ENCODE measurements at places on chromosomes 3 and 15. TPM values are rescaled to one million over a fixed set of nuclear protein-coding genes. Genes with fewer than 3 reads are reported as not detected.

ZBTB38 gene
- 56.3 TPM for polyA plus RNA-seq

ACTRT3 gene
- not detected for polyA plus RNA-seq

CLDN18 gene
- not detected for polyA plus RNA-seq

ITGA11 gene
- polyA plus RNA-seq, result 0.02 TPM

FAM43A gene
- polyA plus RNA-seq, result 3.5 TPM

CFAP20DC gene
- 0.40 TPM for polyA plus RNA-seq

TIMP4 gene
- polyA plus RNA-seq, result not detected

KLF15 gene
- not detected for polyA plus RNA-seq

ACP3 gene
- polyA plus RNA-seq, result not detected

TARS3 gene
- 10.2 TPM for polyA plus RNA-seq

GOLGA6L7 gene
- not detected for polyA plus RNA-seq

- H3K4me3 ChIP-seq, result no peak overlapping the region
- peaks cover 20% of the 10 kb centered on the region for H3K36me3 ChIP-seq
- no peak for DNase-seq
- no peaks in the 10 kb centered on the region for H3K27me3 ChIP-seq
Observed at GRCh38 chr3:66236281-66236680, 15.5 kb downstream of the SLC25A26 start.

DNA sequence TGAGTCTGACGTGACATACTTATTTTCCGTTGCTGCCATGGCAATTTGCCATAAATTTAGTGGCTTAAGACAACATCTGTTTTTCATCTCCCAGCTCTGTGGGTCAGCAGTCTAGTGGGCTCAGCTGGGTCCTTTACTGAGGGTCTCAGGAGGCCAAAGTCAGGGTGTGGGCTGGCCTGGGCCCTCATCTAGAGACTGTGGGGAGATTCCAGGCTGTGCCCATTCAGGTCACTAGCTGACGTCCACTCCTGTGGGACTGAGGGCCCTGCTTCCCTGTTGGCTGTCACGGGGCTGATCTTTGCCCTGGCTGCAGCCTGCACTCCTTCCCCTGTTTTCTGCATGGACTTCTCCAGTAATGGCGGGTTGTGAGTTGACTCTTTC, 19.1 kb downstream of the FGD5 start:
- H3K27ac ChIP-seq, result no peak overlapping the region
- H3K4me3 ChIP-seq, result no peak overlapping the region
- H3K27me3 ChIP-seq, result peaks cover 2% of the 10 kb centered on the region
- no peaks in the 10 kb centered on the region for H3K36me3 ChIP-seq
- H3K4me1 ChIP-seq, result no peaks in the 10 kb centered on the region
- DNase-seq, result no peak

GRCh38 chr15:34349769-34350168, 6.7 kb downstream of the NUTM1 start:
- H3K27ac ChIP-seq, result no peak overlapping the region
- no peak overlapping the region for H3K4me3 ChIP-seq
- no peak for DNase-seq
- peaks cover 10% of the 10 kb centered on the region for H3K36me3 ChIP-seq

DNA sequence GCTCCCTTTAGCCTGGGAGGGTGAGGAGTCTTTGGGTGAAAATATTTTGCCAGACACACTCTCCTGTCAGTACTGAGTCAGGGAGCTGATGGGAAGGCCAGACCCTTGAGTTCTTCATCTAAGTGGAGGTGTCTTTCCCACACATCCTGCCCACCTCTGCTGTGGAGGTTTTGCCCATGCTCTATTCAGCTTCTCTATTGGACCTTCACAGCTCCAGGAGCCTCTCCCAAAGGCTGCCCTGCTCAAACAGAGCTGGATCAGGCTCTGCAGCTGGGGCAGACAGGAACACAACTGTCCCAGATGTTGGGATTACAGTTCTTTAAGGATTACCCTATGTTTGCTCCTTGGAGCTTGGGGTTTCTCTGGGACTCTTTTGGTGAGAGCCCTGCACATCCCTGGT, 77.9 kb downstream of the SPSB4 start:
- no peaks in the 10 kb centered on the region for H3K27me3 ChIP-seq
- H3K36me3 ChIP-seq, result no peaks in the 10 kb centered on the region
- no peak overlapping the region for H3K4me3 ChIP-seq
- H3K27ac ChIP-seq, result no peak overlapping the region

GRCh38 chr3:57948781-57949242, 59.4 kb upstream of the FLNB start:
- H3K4me3 ChIP-seq, result no peak overlapping the region
- no peaks in the 10 kb centered on the region for H3K36me3 ChIP-seq
- H3K27ac ChIP-seq, result no peak overlapping the region

- H3K27ac ChIP-seq, result no peak overlapping the region
- no peak overlapping the region for H3K4me3 ChIP-seq
- DNase-seq, result no peak
- no peaks in the 10 kb centered on the region for H3K36me3 ChIP-seq
- peaks cover 6% of the 10 kb centered on the region for H3K4me1 ChIP-seq
Observed at GRCh38 chr3:46082849-46083248, 55.6 kb upstream of the XCR1 start.

- H3K36me3 ChIP-seq, result no peaks in the 10 kb centered on the region
- no peaks in the 10 kb centered on the region for H3K4me1 ChIP-seq
- H3K27me3 ChIP-seq, result no peaks in the 10 kb centered on the region
- no peak overlapping the region for H3K27ac ChIP-seq
Observed at GRCh38 chr3:40243056-40243455, 66.5 kb upstream of the EIF1B start.

DNA sequence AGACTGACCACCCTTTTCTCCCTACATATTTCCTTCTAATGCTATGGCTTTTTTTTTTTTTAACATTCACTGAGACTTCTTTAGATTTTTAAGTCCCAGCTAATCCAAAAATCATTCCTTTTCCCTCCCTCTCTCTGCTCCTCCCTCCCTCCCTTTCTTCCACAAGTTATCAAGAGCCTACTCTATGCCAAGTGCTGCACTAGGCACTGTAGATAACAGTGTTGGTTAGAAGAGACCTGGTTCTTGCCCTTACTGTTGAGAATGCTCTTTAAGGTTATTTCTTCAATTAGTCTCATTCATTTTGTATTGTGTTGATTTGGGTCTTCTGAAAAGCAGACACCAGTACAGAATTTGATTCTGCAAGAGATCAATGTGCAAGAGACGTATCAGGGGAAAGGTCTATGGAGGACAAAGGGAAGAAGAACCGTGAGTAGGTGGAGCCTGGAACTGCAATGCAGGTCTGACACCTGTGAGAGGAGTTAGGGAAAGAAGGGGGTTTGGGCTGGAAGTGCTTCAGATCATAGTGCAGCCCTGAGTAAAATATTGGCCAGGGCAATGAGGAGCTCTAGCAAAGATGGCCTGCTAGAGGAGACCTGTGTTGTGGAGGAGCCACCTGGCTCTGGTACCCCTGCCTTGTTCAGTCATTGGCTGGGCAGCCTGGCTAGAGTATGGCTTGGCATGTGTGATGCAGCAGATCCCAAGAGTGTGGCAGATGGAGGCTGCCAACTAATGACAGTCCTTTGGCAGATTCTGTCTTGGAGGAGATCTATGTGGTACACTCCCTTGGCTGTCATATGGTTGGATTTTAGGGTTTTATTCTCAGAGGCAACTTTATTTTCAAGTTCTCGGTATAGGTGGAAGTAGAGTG, 9.7 kb upstream of the PCOLCE2 start:
- no peaks in the 10 kb centered on the region for H3K27me3 ChIP-seq
- H3K4me1 ChIP-seq, result no peaks in the 10 kb centered on the region
- H3K36me3 ChIP-seq, result no peaks in the 10 kb centered on the region
- no peak overlapping the region for H3K4me3 ChIP-seq

DNA sequence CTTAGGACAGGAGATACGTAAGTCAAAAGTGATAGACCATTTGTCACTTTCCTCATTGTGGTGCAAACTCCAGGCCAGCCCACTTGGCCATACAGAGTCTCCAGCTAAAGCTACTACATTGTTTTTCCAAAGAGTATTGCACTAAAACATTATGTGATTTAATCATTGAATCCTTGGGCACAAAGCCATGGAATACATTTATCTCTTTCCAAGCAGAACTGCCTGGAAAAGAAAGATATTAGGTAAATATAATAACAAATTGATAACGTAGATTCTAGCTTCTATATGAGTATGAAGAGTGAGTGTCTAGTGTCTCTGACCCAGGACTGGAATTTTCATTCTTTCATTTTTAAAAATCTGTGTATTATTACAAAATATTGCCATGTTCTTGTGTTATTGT, 863.7 kb upstream of the SEMA6D start:
- H3K4me3 ChIP-seq, result no peak overlapping the region
- H3K4me1 ChIP-seq, result no peaks in the 10 kb centered on the region
- H3K27ac ChIP-seq, result no peak overlapping the region
- no peak for DNase-seq
- H3K36me3 ChIP-seq, result no peaks in the 10 kb centered on the region

- no peaks in the 10 kb centered on the region for H3K27me3 ChIP-seq
- no peaks in the 10 kb centered on the region for H3K4me1 ChIP-seq
- no peak overlapping the region for H3K4me3 ChIP-seq
- H3K36me3 ChIP-seq, result no peaks in the 10 kb centered on the region
- H3K27ac ChIP-seq, result no peak overlapping the region
Observed at GRCh38 chr3:36557021-36557707, 176.9 kb downstream of the STAC start.

DNA sequence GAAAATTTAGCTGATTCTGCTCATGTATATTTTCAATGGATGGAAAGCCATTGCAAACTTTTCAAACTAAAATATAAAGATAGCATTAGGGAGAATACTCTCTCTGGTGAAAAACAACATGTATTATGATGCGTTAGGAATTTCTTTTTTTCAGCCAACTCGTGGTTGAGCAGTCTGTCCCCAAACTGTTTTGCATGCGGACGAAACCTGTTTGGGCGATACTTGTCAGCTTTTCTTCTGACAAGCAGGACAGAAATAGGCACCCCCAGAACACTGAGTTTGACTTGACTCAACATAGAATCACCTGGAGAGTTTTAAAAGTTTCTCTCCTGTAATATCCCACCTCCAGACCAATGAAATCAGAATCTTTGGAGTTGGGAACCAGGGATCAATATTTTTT, 417.5 kb upstream of the TPRG1 start:
- no peaks in the 10 kb centered on the region for H3K27me3 ChIP-seq
- H3K36me3 ChIP-seq, result no peaks in the 10 kb centered on the region
- no peak overlapping the region for H3K4me3 ChIP-seq

DNA sequence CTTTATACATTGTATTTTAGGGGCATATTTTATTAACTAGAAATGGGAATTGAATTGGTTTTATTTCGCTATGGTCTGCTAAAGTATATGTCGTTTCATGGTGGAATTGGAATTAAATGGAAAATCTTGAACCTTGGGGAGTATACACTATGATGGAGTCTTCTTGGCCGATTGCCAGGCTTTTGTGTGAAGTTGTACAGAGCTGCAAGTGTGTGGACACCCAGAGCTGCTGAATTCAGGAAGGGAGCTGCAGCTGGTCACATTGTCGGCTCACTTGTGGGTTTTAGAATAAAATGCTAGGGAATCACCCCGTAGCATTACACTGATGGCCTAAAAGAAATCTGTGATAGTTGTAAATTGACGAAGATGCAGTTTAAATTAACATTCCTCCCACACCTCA, 35.1 kb downstream of the USP3 start:
- H3K4me1 ChIP-seq, result peaks cover 5% of the 10 kb centered on the region
- no peaks in the 10 kb centered on the region for H3K36me3 ChIP-seq
- no peak for DNase-seq
- H3K27me3 ChIP-seq, result no peaks in the 10 kb centered on the region
- H3K27ac ChIP-seq, result no peak overlapping the region
- no peak overlapping the region for H3K4me3 ChIP-seq

DNA sequence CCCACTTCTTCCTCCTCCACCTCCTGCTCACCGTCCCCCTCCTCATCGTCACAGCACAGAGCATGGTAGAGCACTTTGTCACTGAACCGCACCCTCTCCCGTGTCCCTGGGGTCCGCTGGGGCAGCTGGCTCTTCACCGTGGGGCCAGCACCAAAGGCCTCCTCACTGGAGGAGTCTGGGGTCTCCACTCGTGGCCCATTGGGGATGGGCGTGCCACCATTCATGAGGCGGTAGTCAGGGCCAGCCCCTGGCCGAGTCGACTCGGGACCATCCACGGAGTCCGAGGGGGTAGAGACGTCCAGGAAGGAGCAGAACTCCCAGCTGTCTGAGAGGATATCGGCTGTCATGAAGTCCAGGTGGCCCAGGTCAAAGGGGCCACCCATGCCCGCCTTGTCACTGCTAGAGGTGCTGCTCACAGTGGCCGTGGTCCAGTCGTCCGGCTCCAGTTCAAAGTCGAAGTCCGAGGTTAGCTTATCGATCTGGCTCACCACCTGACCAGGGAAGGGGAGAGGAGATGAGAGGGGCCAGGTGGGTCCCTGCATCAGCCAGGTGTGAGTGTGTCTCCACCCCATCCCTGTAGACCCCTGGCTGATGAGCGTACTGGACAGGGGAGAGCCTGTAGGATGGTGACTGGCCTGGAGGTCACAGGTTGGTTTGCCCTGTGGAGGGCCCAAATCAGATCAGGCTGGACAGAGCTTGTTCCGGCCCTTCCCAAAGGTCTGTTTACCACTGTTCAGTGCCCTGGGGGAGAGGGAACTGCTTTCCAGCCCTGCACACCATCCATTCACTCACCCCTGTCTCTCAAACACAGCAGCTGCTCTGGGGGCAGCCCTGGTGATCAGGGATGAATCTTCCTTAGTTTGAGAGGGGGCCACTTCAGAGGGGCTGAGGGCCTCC, 12.8 kb downstream of the INSYN1 start:
- H3K27ac ChIP-seq, result no peak overlapping the region
- H3K36me3 ChIP-seq, result no peaks in the 10 kb centered on the region
- no peak overlapping the region for H3K4me3 ChIP-seq
- no peak for DNase-seq
- H3K4me1 ChIP-seq, result no peaks in the 10 kb centered on the region

DNA sequence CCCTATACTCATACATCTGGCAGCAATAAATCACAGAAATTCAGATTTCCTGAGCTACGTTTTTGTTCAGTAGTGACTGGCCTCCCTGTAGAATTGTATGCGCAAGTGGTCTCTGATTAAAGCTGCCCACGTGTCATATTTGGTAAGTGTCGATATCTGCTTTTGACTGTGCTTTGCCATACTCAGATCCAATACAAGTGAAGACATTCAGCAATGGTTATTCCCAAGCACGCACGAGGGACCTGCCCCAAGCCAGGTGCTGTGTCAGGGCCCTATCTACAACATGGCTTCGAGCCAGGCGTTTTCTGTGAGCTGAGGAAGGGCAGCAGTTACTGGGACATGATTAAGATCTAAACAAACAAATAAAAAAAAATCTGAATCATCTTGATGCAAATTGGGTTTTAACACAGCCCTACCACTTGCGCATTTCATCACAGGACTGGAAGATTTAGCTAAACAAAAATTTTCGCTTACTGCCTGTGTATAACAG, 47.2 kb upstream of the ICE2 start:
- no peak overlapping the region for H3K27ac ChIP-seq
- no peak overlapping the region for H3K4me3 ChIP-seq
- H3K27me3 ChIP-seq, result no peaks in the 10 kb centered on the region
- peaks cover 10% of the 10 kb centered on the region for H3K36me3 ChIP-seq
